ENCODE measurements at places on chromosomes 13 and 19.

- no peak for DNase-seq
Measured at GRCh38 chr19:36605877-36606478, 865 bp downstream of the ZNF382 start.

DNA sequence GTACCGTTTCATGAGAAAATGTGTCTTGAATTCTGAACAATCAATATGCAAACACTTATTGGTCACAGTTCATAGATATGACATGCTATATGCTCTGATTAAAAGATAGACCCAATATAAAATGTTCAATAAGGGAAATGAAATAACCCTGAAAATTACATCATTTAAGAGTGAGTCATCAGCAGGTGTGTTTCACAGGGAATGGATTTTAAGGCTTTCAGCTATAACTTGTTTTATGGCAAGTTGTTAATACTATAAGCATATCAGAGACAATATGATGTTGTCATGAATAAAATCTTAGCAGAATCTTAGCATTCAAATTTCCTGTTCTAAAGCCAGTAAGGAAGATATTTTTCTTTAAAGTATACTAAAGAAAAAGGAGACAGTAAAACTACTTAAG lies 483.4 kb upstream of the PCDH9 start:
- DNase-seq: no peak

DNA sequence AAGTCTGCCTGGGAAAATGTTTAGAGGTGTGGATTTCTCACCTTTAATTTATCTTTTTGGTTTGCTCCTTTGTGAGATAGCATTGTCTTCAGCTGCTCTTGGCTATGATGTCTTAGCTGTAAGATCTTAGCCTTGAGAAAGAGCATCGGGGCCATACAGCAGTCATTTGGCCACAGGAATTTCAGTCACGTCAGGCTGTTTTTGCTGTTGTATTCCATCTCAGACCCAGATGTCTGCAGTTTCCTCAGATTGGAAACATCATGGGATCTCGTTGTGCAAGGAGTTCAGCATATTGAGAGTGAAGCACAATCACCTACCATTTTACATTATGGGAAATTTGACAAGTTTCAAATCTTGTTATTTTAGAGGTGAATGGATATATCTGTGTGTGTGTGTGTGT lies 89.3 kb upstream of the C1QTNF9B start:
- DNase-seq: no peak

- DNase-seq: no peak
Measured at GRCh38 chr13:59771272-59771671, 392.5 kb downstream of the DIAPH3 start.

DNA sequence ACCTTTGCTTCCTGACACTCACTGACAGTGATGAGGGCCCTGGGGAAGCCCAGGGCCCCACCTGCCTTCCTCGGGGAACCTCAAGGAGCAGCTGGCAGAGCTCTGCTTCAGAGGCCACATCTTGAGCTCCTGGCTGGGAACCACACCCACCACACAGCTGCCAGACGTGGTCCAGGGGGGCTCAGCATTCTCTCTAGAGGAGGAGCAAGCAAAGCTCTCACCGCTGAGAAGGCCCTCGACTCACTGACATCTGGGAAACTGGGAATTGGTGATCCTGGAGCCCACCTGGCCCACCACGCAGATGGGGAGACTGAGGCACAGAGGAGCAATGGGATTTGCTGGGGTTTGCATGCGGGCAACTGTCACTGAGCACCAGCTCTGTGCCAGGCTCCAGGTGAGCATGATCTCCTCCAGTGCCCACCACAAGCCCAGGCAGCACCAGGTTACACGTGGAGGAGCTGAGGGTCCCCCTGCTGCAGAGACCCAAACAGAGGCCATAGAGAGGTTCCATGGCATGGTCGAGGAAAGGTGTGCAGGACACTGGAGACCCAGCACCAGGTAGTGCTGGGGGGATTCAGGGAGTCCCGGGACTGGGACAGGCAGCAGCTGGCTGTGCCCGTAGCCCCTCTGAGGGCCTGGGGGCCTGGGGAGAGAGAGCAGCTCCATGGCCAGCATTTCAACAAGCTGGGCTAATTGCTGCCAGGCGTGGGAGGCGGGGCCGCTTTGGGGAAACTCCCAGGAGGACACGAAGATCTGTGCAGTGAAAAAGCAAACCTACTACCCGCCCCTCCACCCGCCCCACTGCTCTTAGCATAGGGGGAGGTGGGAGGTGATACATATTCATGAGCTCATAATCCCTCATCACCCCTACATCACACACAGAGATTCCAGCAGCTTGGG lies 33.4 kb downstream of the PEPD start:
- DNase-seq: no peak

GRCh38 chr13:52411629-52412028 lies 5.7 kb upstream of the THSD1 start:
- DNase-seq: no peak

DNA sequence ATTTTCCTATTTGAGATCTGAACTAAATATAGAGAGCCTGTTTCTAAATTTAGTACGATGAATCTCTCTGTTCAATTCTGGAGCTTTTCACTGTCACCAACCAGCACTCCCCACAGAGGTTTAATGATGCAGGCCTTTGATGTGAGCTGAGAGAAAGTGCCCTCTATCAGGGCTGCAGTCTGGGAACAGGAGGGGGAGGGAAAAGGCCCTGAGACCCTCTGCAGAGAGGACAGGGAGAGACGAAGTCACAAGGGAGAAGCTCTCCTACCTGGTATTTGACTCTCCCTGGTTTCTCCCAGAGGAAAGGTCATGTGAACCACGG lies 206.8 kb upstream of the SOX1 start:
- DNase-seq: no peak

- DNase-seq: no peak
Measured at GRCh38 chr13:77514336-77514726, 21.2 kb upstream of the SCEL start.

DNA sequence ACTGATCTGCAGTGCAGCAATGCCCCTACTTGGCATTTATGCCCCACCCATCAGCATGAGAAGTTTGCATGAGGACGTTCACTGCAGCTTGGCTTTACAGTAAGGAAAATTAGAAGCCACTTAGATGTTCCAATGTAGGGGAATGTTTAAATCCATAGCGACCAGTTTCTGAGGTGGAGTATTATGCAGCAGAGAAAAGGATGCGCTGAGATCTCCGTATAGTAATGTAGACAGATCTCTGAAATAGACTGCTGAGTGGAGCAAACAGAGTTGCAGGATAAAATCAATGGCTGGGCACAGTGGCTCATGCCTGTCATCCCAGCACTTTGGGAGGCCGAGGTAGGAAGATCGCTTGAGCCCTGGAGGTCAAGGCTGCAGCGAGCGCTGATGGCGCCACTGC lies 10.1 kb downstream of the PGPEP1 start:
- DNase-seq: no peak

DNA sequence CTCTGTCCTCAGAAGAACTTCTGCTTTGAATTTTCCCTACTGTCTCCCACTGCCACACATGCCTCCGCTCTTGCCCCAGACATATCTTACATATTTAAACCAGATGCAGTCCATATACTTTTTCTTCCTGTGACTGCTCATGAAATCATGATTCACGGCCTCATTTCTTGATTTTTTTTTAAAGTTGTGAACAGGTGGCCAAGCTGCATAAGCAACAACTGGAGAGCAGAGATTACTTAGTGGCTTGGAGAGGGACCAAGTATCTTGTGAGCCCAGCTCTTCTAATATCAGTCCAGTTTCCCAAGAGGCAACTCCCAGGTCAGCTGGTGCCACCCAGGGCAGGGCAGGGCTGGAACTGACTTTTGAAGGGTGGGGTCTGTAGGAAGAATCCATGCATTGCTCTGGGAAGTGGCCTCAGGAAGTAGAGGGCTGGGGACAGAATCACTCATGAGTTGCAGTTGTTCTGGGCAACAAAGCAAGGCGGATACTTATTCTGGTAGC lies 152.4 kb downstream of the LMO7 start:
- DNase-seq: no peak

GRCh38 chr13:91934354-91934753 lies 535.9 kb downstream of the GPC5 start:
- DNase-seq: no peak

- DNase-seq: no peak
Measured at GRCh38 chr19:8307400-8307964, 676 bp downstream of the CD320 start.

DNA sequence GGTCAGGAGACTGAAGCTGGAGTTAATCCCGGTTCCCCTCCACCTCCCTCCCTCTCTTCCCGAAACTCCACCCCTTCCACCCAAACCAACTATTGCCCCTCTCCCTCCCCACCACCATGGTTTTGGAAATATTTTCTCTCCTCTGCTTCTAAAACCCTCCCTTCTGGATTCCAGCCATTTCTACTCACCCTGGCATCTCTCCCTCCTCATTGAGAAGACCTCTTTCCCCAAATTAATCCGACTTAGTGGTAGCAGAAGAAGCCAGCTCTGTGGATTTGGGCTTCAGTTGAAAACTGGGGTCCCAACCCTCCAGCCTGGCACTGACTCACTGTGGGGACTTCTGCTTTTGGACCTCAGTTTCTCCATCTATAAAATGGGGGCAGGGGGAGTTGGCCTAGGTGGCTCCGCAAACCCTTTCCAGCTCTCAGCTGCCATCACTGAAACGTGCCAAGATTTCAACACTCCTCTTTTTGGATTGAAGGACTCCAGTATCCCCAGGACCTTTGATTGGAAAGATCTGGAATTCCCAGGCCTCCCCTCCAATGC lies 1.6 kb downstream of the GPR4 start:
- DNase-seq: no peak

GRCh38 chr19:46841458-46842083 lies 9.1 kb downstream of the AP2S1 start:
- DNase-seq: no peak

GRCh38 chr13:73702419-73703071 lies 431.7 kb downstream of the KLF12 start:
- no peak for DNase-seq

GRCh38 chr19:19417628-19418245 lies 12.3 kb downstream of the GATAD2A start:
- DNase-seq: no peak

DNA sequence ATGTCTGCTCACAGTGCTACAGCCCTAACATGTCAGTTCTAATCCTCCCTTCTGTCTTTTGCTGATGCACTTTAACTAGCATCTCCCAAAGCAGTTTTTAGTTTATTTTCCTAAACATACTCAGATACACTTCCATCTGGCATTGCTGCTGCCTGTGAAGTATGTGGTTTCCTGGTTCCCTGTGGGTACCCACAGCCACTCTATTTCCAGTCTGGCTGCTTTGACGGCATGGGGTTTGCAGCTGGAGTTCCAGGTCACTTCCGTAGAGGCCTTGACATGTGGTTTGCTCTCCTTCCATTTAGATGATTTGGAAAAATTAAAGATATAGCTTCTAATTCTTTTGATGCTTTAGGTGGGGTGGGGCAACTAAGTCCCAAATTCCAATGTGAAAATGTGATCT lies 375.5 kb downstream of the PCDH20 start:
- no peak for DNase-seq

GRCh38 chr19:44851427-44851826 lies 5.3 kb downstream of the NECTIN2 start:
- no peak for DNase-seq

DNA sequence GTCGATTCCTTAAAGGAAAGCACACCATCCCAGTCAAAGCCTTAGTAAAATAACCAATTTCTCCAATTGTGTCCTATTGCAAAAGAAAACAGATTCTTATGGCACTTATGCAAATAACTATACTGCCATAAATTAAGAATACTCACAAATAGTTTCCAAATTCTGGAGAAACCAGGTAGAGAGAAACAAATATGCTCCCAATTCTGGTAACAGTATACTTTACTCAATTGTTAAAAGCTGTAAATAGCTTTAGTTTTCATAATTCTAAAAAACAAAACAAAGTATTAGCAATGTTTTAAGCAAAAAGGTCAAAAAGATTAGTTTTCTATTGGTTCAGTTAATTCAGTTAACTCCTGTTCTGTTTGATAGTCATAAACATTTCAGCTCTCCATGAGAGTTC lies 18.2 kb upstream of the UBAC2 start:
- DNase-seq: no peak
